ENCODE measurements at places on chromosomes 7 and 10. TPM values are rescaled to one million over a fixed set of nuclear protein-coding genes. Genes with fewer than 3 reads are reported as not detected.

PLA2G12B gene
- total RNA-seq: not detected

GRCh38 chr10:77859200-77859864 lies 67.2 kb downstream of the DLG5 start:
- no peak overlapping the region for H3K27ac ChIP-seq
- H3K4me1 ChIP-seq: no peaks in the 10 kb centered on the region
- DNase-seq: no peak

MYO3A gene
- not detected for total RNA-seq

DNA sequence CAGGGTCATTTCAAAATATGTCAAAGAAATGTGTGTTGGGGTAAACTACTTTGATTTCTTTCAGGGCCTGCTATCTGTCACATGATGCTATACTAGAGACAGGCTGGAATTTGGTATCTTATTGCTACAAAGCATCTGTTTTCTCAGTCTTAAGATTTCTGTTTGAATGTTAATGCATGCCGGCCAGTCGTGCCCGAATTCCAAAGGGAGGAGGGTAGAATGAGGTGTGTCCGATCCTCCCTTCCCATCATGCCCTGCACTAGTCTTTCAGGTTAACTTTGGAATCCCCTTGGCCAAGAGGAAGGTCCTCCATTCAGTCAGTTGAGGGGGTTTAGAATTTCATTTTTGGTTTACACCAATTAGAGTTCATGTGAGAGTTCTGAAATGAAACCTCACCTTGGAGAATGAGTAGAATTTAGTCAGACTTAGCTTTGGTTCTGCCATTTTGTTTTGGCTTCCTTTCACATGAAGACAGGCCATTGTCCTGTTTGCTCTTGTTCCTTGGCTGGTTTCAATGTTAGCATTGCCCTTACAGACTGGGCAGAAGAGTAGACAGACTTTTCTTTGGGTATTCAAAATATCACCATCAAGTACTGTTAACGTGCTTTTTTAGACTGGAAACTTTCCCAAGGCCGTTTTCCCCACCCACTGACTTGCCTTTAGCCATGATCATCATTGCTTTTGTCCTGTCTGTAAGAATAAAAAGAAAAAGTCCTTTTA lies 95.8 kb downstream of the CAMK1D start:
- no peak overlapping the region for H3K27ac ChIP-seq
- H3K4me3 ChIP-seq: no peak overlapping the region
- H3K4me1 ChIP-seq: peaks cover 2% of the 10 kb centered on the region
- no peaks in the 10 kb centered on the region for H3K27me3 ChIP-seq
- no peak for DNase-seq

GFRA1 gene
- 0.10 TPM for total RNA-seq

DNA sequence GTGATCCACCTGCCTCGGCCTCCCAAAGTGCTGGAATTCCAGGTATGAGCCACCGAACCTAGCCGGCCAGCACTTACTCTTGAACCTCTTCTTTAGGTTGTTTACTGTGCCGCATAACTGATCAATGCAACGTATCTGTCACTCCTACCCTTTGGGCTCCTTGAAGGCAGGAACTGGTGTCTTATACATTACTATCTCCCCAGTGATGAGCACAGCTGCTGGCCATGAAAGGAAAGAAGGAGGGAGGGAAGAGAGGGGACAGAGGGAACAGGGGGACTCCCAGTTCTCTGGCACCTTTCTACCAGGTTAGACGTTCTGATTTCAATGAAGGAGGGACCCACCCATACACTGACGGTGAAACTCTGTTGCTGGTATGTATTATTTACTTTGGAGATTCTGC lies 111.8 kb upstream of the NANOS1 start:
- H3K4me1 ChIP-seq: no peaks in the 10 kb centered on the region
- H3K27ac ChIP-seq: no peak overlapping the region
- H3K27me3 ChIP-seq: no peaks in the 10 kb centered on the region
- no peak overlapping the region for H3K4me3 ChIP-seq
- H3K36me3 ChIP-seq: no peaks in the 10 kb centered on the region
- DNase-seq: no peak

GRCh38 chr7:110486549-110486948 lies 604.4 kb upstream of the LRRN3 start:
- no peaks in the 10 kb centered on the region for H3K27me3 ChIP-seq
- H3K27ac ChIP-seq: no peak overlapping the region
- no peak for DNase-seq
- no peaks in the 10 kb centered on the region for H3K36me3 ChIP-seq
- no peaks in the 10 kb centered on the region for H3K4me1 ChIP-seq

DNA sequence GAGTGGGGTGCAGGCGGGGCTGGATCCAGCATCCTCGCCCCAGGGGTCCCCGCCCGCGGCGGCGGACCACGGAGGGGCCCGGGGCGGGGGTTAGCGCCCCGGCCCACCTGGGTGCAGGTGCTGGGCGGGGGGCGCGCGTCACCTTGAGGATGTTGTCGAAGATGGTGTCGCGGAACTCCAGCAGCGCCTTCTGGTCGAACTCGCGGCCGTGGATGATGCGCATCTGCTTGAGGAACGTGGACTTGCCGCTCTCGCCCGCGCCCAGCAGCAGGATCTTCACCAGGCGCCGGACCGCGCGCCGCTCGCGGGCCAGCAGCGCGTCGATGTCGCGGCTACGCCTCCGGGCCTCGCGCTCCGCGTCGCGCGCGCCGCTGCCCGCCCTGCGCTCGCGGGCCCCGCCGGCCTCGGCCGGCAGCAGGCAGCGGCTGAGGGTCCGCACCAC lies 376 bp downstream of the GNA12 start:
- H3K4me1 ChIP-seq: peaks cover 30% of the 10 kb centered on the region
- DNase-seq: no peak
- H3K27ac ChIP-seq: peak overlapping the region; percentile 75

- DNase-seq: no peak
- no peaks in the 10 kb centered on the region for H3K36me3 ChIP-seq
- no peak overlapping the region for H3K27ac ChIP-seq
Observed at GRCh38 chr7:137084607-137085380, 216.3 kb downstream of the CHRM2 start.

COL28A1 gene
- total RNA-seq: not detected

DNA sequence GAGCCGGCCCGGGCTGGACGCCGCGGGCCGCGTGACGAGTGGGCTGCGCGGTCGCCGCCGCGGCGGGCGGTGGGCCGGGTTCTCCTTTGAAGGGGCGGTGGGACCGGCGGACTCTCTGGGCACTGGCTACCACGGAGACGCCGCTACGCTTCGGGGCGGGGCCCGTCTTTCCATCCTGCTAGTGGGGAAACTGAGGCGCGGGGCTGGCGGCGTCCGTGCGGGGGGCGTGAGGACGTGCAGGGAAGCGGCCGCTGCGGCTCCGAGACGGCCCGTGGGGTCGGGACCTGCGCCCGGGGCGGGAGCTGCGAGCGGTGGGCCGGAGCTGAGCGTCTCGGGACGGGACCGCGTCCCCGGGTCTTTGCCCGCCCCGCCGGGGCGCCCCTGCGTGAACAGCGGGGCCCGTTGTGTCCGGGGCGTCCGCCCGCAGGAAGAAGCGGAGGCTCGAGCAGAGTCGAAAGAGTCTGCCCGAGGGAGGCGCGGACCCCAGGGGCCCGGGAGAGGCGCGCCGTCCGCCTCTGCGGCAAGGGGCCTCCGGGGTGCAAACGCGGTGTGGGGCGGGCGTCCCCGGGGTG lies 548 bp upstream of the BNIP3 start:
- peaks cover 22% of the 10 kb centered on the region for H3K4me1 ChIP-seq
- H3K27ac ChIP-seq: peak overlapping the region; percentile 52
- H3K4me3 ChIP-seq: peak overlapping the region; percentile 79
- no peaks in the 10 kb centered on the region for H3K27me3 ChIP-seq
- no peak for DNase-seq

DNA sequence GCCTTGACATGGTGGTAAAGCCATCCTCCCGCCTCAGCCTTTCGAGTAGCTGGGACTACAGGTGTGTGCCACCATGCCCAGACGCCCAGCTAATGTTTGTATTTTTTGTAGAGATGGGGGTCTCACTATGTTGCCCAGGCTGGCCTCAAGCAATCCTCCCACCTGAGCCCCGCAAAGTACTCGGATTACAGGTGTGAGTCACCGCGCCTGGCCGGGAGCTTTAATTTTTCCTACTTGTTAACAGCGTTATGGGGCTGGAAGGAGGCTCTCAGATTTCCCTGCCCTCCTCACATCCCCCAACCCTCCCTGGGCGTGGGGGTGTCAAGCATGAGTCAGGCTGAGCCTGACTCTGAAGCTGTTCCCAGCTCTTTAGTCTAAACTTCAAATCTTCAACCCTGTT lies 8.3 kb downstream of the ALKBH4 start:
- no peak overlapping the region for H3K27ac ChIP-seq
- no peak for DNase-seq
- H3K27me3 ChIP-seq: no peaks in the 10 kb centered on the region
- peaks cover 9% of the 10 kb centered on the region for H3K4me1 ChIP-seq

DNA sequence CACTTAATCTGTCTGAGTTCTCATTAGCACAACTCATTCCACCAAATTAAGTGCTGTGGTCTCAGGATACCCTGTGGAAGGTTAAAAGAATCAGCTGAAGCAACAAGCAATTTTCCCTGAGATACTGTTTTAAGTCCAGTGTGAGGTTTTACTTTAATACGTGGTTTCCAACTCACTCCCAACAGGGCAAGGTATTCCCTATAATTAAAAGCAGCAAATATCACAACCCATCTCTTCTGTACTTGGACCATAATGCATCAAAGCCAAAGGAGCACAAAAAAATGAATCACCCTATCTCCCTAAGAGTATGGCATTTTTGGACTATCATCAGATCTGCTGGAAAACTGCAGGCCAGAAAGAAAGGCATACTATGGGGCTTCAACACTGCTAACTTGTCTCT lies 4.9 kb downstream of the CADPS2 start:
- no peaks in the 10 kb centered on the region for H3K4me1 ChIP-seq
- peaks cover 17% of the 10 kb centered on the region for H3K27me3 ChIP-seq
- no peak overlapping the region for H3K27ac ChIP-seq
- DNase-seq: no peak
- no peaks in the 10 kb centered on the region for H3K36me3 ChIP-seq

DNA sequence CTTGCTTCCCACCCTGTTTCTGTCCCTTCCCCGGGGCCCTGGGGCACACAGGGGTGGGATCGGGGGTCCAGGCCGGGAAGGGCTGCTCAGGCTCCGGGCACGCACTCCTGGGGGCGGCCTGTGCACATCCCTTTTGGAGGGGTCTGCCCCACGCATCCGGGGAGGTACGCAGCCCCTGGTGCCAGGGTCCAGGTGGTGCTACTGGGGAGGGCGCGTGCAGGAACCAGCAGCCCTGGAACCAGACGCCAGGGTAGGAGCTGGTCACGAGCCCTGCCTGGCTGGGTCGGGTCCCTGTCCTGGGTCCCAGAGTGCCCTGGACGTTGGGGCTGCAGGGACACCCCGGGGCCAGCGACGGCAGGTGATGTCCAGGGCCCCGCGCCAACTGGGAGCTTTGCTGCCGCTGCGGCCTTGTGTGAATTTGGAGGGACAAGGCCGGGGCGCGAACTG lies 53.4 kb downstream of the GLRX3 start:
- H3K4me3 ChIP-seq: no peak overlapping the region
- no peaks in the 10 kb centered on the region for H3K27me3 ChIP-seq
- H3K36me3 ChIP-seq: no peaks in the 10 kb centered on the region
- no peak overlapping the region for H3K27ac ChIP-seq
- H3K4me1 ChIP-seq: no peaks in the 10 kb centered on the region
- no peak for DNase-seq

GRCh38 chr7:81031996-81032395 lies 113.1 kb upstream of the SEMA3C start:
- DNase-seq: no peak
- no peaks in the 10 kb centered on the region for H3K4me1 ChIP-seq
- H3K36me3 ChIP-seq: no peaks in the 10 kb centered on the region
- H3K4me3 ChIP-seq: no peak overlapping the region
- no peak overlapping the region for H3K27ac ChIP-seq
- no peaks in the 10 kb centered on the region for H3K27me3 ChIP-seq

GNAT3 gene
- not detected for total RNA-seq

DNA sequence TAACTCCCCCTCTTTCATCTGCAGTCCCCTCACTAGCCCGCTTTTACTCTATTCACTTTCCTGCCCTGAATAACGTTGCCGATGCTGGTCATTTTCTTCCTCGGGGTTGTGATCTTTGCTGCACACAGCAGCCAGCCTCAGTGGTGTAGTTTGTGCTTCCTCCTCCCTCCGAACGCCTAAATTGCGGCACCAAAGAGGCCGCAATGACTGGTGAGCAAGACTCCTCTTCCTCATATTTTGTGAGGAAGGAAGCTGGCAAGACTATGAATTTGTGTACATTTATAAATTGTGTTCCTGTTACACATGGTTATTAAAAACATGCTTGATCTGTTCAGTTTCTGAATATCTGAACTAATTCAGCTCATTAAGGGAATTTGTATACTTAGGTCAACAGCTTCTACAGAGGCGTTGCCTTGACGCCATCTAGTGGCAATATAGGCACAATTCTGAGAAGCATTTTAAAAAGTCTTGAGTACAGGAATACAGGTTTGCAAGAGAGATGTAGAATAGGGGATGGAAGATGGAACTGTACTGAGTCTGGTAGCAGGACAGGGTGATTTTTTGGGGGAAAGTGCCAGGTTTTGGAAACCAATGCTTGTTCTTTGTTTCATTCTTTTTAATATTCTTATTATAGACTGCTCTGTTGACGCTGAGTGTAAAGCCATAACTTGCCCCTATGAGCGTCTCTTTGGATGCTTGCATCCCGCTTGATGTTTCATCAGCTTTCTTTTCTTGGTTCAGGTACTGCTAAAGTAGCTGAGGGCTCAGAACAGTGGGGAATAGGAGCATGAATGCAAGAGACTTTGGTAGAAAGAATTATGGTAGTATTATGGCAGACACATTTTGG lies 4.1 kb upstream of the TAS2R5 start:
- DNase-seq: peak; percentile 51
- H3K36me3 ChIP-seq: no peaks in the 10 kb centered on the region
- H3K27me3 ChIP-seq: no peaks in the 10 kb centered on the region
- H3K27ac ChIP-seq: no peak overlapping the region

DNA sequence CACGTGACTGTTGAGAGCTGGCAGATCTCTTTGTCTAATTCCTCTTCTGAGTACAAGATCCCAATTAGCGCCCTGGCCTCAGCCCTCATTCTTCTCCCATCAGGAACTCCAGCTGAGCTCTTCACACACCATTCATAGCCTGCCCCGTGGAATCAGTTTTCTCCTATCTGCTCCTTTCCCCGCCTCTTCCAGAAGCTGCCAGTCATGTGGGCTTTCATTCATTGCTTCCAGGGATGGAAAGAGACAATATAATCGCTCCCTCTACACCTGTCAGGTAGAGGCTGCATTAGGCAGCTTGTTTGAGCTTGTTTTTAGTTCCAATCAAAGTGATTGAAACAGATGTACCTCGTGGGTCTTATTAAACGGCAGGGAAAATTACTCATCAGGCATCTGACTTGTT lies 515.8 kb downstream of the TYW1 start:
- H3K27me3 ChIP-seq: no peaks in the 10 kb centered on the region
- no peak overlapping the region for H3K27ac ChIP-seq
- DNase-seq: no peak
- no peaks in the 10 kb centered on the region for H3K36me3 ChIP-seq

GRCh38 chr7:96591900-96592676 lies 117.6 kb downstream of the SEM1 start:
- H3K27ac ChIP-seq: no peak overlapping the region
- DNase-seq: no peak
- no peaks in the 10 kb centered on the region for H3K4me1 ChIP-seq
- H3K36me3 ChIP-seq: no peaks in the 10 kb centered on the region
- no peak overlapping the region for H3K4me3 ChIP-seq
- H3K27me3 ChIP-seq: peaks cover 2% of the 10 kb centered on the region

Measured in Panc1 (cell line).